Posterior vena cava (tissue), 2 donors: ENCODE measurements at places on chromosomes 5 and 9.

GRCh38 chr9:128310461-128310860, 11.8 kb downstream of the TRUB2 start:
- no peak for DNase-seq

DNA sequence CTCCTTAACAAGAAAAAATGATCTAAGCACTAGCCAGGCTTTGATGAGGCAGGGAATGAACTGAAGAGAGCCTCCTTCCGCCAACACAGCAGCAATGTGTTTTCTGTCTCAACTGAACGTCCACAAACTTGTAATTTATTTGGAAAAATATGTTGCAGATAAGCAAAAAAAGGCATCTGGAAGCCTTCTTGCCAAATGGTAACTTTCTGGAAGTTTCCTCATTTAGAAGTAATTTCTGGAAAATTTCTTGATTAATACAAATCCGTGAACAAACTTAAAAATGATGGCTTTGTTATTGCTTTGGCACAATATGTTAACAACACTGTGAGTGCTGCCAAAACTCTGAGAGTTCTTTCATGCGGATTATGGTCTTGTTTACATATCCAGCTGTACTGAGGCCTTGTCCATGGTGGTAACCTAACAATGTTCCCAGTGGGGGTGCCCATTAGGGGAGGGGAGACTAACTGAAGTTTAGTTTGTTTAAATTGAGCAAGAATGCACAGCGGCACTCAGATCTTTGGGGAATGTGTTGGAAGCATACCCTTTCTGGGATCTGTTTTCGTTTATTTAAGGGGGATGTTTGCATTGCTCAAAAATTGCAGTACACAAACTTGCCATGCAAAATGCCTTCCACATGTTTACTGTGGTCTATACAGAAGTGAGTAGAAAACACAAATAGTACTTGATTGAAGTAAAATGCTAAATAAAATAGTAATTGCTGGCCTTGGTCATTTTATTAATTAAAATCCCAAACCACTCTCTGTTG, 334.7 kb downstream of the NR2F1-AS1 start:
- no peak for DNase-seq

DNA sequence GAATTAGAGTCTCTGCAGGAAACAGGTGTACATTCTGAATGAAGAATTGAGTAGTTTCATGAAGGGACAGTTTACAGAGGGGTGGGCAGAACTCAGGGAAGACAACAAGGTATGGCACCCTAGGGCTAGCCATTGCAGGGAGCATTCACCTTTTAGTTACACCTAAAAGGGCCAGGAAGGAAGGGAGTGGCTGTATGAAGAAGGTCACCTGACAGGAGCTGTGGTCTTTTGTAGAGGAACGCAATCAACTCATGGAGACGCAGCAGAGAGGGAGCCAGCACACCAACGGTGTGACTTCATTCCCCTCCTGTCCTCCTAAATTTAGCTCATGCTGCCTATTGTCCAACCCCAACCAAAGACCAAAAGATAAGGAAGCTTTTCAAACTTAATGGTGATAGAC, 12.7 kb upstream of the ZCCHC7 start:
- no peak for DNase-seq

- no peak for DNase-seq
Measured at GRCh38 chr5:60497706-60498500, 202.1 kb downstream of the DEPDC1B start.
